ENCODE measurements at places on chromosomes 2 and 18. TPM values are rescaled to one million over a fixed set of nuclear protein-coding genes. Genes with fewer than 3 reads are reported as not detected.

The PPP3R1 gene
- 8.9 TPM for total RNA-seq

DNA sequence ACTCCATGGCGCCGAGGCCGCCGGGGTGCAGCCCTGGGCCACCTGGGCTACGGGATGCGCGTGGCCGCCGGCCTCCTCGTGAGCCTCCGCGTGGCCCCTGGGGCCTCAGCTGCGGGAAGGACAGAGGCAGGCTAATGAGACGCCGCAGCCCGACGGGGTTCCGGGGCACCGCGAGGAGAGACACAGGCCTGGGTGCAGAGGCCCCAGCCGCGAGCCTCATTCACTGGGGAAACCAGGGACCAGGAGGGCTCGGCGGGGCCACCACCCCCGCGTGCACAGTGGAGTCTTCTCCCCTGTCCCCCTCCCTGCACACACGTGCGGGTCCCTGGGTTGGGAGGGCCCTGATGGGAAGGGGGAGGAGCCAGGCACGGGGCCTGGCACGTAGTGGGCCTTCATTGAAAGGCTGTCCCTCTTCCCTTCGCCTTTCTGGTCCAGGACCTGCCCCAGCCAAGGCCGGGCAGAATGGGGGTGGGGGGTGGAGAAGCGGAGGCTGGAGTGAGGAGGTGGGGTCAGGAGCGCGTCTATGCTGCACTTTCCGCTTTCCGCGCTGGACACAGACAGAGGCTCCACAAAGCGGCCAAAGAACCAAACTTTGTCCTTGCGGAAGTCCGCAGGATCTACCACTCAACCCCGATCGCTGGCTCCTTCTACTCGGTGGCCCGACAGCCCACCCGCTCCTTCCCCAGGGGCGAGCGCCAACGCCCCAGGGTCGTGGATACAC lies 9.1 kb downstream of the ALPP start:
- DNase-seq = no peak

DNA sequence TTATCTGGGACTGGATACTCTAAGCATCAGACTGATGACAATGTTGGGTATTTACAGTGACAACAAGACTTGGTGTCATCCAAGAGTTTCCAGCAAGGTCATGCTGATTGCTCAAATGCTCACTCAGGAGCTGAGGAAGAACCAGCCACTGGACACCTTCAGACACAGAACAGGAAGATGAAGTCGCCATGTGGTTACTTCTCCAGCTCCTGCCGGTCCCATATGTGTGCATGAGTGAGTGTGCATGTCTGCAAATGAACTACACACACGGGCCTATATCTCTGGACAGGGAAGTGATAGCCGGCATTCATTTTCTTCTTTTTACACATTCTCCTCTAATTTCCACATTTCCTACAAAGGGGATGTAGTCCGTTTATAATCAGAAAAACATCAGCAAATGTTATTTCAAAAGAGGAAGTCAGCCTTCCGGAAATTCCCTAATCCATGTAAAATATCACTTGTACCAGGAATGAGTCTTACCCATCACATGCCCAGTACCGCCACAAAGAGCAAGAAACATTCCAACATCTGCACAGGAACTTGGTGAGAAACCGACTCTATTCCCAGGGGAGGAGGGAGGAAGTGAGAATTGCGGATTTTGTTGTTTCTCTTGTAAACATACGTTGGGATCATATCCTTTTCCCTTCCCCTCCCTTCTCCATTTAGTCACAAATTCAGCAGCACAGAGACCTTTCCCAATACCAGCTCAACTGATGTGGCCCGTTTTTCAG lies 10.8 kb downstream of the RFX8 start:
- no peak for DNase-seq

DNA sequence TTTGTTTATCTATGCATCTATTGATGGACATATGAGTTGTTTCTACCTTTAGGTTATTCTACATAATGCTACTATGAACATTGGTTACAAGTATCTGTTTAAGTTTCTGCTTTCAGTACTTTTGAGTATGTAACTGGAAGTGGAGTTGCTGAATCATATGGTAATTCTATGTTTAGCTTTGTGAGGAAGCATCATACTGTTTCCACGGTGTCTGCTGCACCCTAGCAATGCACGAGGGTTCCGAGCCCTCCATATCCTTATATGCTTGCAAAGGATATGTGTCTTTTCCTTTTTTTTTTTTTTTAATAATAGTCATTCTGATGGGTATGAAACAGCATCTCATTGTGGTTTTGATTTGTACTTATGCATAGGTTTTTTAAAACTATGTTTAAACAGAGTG lies 83.7 kb downstream of the FMNL2 start:
- no peak for DNase-seq

The IL1R2 gene
- 3.9 TPM for total RNA-seq

DNA sequence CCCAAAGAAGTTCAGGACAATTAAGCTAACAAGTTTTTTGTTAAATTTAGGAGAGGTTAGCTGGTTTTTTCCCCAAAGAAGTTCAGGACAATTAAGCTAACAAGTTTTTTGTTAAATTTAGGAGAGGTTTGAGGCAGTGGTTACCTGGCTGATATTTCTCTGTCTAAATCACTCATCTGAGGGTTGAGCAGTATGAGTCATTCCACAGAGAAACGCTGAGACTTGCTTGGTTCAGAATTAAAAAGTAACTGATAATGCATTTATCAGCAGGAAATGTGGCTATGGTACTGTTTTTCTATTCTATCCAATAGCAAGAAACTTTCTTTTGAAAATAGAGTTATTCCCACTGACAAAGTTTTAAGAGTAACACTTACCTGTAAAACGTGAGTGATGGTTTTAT lies 22.8 kb upstream of the KIDINS220 start:
- DNase-seq = no peak

The MPP4 gene
- total RNA-seq = not detected

DNA sequence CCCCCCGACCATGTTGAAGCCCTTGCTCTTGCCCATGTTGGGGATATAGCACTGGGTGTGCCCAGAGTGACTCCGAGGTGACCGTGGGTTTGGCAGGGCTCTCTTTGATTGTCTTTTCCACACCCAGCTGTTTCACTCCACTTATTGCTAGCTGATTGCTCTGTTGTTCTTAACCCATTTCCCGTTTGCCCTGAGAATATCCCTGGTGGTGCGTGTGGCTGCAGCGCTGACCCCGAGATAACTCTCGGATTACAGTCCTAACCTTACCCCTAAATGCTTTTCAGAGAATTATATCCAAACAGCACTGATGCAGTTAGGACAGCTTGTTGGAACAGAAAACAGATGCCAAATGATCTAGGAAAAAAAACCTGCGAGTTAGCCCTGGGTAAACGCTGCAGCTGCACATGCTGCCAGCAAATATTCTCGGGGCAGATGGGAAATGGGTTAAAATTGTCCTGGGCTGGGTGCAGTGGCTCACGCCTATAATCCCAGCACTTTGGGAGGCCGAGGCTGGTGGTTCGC lies 34.3 kb upstream of the SNORC start:
- no peak for DNase-seq

GRCh38 chr2:121858369-121858768 lies 102.9 kb downstream of the TSN start:
- DNase-seq = no peak

The ERICH2 gene
- 0.42 TPM for total RNA-seq

DNA sequence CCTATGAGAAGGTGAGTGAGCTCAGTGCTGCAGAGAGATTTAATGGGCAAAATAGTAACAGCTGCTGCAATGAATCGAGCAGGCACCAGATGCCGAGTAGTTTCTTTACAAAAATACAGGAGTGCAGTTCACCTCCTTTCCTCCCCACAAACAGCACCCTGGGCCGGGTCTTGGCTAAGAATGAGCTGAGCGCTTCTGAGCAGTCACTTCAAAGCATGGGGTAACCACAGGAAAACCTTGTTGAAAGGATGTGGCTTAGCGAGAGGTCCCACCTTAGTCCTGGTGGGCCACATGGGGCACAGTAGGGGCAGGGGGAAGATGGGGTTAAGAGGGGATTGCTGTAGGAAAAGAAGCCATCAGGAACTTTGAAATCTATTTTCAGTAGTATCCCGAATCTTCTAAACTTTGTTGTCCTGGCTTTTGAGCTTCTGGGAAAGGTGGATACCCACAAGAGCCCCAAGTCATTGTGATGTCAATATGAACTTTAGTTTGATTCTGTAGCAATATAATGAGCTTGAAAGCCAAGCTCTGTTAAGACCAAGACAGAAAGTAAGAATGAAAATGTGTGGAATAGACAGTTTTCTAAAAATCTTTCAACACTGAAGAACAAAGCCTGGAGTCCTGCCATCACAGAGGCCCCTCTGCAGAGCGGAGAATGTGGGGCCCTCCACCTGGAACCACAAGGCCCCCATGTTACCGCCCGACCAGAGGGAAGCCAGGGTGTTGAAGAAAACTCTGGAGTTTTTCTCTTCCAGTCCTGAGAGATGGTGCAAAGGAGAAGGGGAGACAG lies 101.0 kb upstream of the ZNF236 start:
- DNase-seq = no peak

The CFAP210 gene
- total RNA-seq = not detected

DNA sequence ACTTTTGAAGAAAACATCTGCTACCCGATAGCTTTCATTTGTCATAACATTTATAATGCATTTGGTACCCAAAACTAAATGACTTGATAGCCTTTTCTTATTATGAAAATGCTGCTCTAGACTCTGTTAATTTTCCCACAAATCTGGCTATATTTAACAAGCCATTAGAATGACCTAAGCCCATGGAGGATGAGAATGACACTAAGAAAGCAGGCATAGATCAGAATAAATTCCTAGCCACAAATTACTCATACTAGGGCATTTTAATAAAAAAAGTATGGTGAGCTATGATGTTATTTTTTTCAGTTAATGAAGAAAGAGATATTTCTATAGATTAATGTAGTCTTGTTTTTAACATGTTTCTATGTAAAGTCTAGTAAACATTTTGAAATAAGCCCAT lies 1728.3 kb downstream of the SUCLG1 start:
- DNase-seq = no peak

DNA sequence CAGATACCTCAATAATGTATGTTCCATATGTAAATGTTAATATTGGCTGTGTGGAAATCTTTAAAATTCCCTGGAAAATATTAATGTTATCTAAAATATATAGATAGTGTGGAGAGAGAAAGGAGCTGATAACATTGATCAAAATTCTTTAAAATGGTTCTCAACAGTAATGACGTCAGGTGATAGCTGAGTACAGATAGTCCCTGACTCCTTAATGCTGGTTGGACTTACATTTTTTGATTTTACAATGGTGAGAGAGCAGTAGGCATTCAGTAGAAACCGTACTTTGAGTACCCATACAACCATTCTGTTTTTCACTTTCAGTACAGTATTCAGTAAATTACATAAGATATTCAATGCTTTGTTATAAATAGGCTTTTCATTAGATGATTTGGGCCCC lies 146.6 kb downstream of the GALNT3 start:
- DNase-seq = no peak

The RUFY4 gene
- total RNA-seq = not detected

The PREB gene
- 96.2 TPM for total RNA-seq

GRCh38 chr2:25810428-25810827 lies 67.9 kb downstream of the ASXL2 start:
- no peak for DNase-seq

The SCRN3 gene
- 3.2 TPM for total RNA-seq

DNA sequence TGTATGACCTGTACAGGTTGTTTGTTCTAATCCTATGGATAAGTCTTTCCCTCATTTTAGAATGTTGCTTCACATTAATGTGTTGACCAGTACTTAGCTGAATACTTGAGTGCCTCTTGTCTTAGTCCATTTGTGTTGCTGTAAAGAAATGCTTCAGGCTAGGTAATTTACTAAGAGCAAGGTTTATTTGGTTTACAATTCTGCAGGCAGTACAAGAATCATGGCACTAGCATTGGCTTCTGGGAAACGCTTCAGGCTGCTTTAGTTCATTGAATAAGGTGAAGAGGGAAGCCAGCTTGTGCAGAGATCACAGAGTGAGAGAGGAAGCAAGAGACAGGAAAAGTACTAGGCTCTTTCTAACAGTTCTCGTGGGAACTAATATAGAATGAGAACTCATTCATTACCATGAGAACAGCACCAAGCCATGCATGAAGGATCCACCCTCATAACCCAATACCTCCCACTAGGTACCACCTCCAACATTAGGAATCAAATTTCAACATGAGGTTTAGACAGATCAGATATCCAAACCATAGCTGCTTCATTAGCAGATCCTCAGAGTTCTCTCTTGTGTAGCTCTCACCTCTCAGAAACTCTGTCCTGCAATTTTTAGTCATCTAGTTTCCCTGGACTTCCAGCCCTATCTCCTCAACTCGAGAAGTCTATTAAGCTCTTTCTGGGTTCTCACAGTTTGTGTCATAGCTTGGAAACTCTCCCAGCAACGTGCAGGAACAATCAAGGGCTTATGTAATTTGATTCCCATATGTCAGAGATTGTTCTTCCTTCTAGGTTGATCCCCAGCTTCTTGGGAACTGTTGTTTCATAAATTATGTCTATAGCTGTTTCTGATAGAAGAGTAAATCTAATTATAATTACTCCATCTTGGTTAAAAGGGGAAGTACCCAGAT lies 2082.3 kb upstream of the CELF4 start:
- DNase-seq = no peak

The CMPK2 gene
- total RNA-seq = 5.5 TPM

GRCh38 chr2:156505696-156506095 lies 69.5 kb downstream of the GPD2 start:
- DNase-seq = no peak

DNA sequence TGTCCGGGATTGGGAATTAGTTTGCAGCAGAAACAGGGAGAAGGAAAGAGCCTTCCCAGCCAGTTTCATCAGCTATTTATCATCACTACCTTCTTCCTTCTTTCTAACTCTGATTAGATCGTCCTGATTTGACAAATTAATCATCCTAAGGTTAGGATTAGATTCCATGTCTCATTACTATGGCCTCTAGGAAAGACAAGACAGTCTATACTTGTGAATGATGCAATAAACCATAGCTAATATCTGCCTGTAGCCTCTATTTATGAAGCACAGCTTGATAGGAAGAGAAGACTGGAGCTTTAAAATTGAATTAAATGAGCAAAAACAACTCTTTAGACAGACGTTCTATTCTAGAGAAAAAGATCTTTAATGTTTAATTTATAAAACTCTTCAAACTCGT lies 25.2 kb upstream of the FRZB start:
- no peak for DNase-seq

GRCh38 chr2:170695521-170696410 lies 19.4 kb upstream of the SP5 start:
- no peak for DNase-seq

The CAPN14 gene
- not detected for total RNA-seq

DNA sequence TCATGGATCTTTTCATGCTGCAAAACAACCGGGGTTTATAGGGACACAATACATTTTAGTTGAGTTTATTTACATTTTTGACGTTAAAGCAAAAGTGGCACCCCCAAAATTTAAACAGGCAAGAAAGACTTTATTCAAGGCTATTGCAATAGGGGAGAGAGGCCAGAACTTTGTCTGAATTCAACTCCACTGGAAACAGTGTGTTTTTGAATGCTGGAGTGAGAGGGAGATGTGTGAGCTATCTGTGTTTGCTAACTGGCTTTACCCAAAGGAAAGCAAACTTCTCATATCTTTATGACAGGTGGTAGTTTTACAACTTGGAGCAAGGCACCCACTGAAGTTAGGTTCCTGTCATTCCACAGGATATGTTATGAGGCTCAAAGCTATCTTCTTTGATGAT lies 207.4 kb downstream of the AGPS start:
- DNase-seq = no peak
